ENCODE measurements at places on chromosomes 6 and 20. TPM values are rescaled to one million over a fixed set of nuclear protein-coding genes. Genes with fewer than 3 reads are reported as not detected.

Gene PRSS16
- 3.4 TPM for total RNA-seq

Gene SIRPA
- total RNA-seq: 25.7 TPM

Gene PREP
- total RNA-seq: 36.1 TPM

Gene LPIN3
- 14.9 TPM for total RNA-seq

Gene PARD6B
- 2.9 TPM for total RNA-seq

Gene CFAP206
- 0.13 TPM for total RNA-seq

Gene FHL5
- not detected for total RNA-seq

Gene SLC22A7
- not detected for total RNA-seq

Gene NRSN2
- 50.4 TPM for total RNA-seq

Gene SEMG1
- total RNA-seq: not detected

Gene SYNGAP1
- total RNA-seq: 3.5 TPM

Gene EYA2
- 3.3 TPM for total RNA-seq

Measured in A549 treated with CORT108297 at 1 μM for 4 hours (cell line).